ENCODE measurements at places on chromosomes 4 and X. TPM values are rescaled to one million over a fixed set of nuclear protein-coding genes. Genes with fewer than 3 reads are reported as not detected.

Gene SLC10A4
- 3.9 TPM for total RNA-seq

Gene FMR1
- 84.5 TPM for total RNA-seq

Gene PCYT1B
- total RNA-seq, result 22.5 TPM

Gene MRPS18C
- total RNA-seq, result 32.6 TPM

Gene CXCL11
- not detected for total RNA-seq

Gene KCND1
- 1.1 TPM for total RNA-seq

Gene FGFBP1
- not detected for total RNA-seq

Gene CC2D2A
- 19.8 TPM for total RNA-seq

Gene C4orf51
- not detected for total RNA-seq

Gene CT55
- not detected for total RNA-seq

Gene PGRMC2
- total RNA-seq, result 31.0 TPM

Gene TEX13B
- not detected for total RNA-seq

Gene FGFBP2
- not detected for total RNA-seq

All from occipital lobe (tissue), 3 donors.